Trophoblast cell (in vitro differentiated cells and primary cell): ENCODE measurements at places on chromosomes 5 and 9.
A peak's percentile ranks its signal among the peaks of the same experiment; 100 is the strongest.

DNA sequence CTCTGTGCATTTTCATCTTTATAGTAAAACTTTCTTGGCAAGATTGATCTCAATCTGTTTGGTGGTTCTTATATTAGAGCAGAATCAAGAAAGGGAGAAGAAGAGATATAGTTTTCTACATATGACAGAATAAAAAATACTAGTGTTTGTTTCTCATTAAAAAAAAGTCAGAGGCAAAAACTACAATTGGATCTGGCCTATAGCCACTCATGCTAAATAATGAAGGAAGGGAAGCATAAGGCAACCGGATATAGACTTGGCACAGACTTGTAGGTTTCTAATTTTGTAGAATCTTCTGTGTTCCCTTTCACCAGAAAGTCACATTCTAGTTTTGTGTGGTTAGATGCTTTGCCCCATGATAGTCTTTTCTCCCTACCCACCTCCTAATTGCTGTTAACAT, 306.2 kb downstream of the PIK3R1 start:
- DNase-seq = no peak

DNA sequence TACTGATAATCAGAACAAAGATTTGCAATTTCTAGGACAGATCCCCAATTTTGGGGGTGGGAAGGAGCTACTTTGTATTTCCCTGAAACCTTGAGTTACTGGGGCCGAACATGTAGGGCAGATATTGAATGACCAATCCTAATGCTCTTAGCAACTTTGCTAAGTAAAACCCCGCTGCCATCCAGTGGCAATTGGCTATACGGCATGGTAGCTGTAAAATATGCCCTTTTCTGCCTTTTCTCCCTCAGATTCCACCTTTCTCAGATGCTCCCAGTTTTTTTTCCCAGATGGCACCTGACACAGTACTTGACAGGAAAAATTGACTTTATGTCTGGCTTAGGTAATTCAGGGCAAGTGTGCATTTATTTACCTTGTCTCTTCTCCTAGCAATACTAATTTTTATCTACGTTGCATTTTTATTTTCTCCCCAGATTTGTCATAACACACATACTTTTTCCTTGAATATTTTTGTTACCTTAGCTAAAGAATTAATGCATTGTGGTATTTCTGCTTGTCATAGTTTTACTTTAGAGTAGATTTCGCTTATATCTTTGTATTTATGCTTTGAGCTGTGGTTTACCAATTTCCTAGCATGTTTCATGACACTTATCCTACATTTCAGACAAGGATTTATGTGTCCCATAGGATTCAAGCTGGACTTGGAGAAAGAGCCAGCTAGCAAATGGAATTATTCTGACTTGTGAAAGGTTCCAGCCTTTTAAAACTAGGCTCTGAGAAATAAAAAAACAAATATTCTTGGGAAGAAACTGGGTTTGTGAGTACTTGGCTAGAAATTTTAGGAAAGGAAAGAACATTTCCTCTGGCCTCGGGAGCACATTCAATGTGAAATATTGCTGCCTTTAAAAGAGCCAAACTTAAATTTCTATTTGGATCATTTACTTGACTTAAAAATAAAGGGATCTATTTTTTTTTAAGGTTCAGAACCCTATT, 37.4 kb downstream of the PIK3R1 start:
- DNase-seq = peak; percentile 37

GRCh38 chr9:6667633-6668280, 22.2 kb upstream of the GLDC start:
- peak; percentile 48 for DNase-seq

- peak; percentile 70 for DNase-seq
These were observed 809 bp downstream of the HNRNPAB start for GRCh38 chr5:178204935-178205748.

DNA sequence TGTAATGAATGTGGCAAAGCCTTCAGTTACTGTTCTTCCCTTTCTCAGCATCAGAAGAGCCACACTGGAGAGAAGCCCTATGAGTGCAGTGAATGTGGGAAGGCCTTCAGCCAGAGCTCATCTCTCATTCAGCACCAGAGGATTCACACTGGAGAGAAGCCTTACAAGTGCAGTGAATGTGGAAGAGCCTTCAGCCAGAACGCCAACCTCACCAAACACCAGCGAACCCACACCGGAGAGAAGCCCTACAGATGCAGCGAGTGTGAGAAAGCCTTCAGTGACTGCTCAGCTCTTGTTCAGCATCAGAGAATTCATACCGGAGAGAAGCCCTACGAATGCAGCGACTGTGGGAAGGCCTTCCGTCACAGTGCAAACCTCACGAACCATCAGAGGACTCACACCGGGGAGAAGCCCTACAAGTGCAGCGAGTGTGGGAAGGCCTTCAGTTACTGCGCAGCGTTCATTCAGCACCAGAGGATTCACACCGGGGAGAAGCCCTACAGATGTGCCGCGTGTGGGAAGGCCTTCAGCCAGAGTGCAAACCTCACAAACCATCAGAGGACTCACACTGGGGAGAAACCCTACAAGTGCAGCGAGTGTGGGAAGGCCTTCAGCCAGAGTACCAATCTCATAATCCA, 6.8 kb downstream of the RPL12 start:
- no peak for DNase-seq
